ENCODE measurements at places on chromosomes 16 and 17.
A peak's percentile ranks its signal among the peaks of the same experiment; 100 is the strongest.

GRCh38 chr16:54856871-54857270, 73.8 kb upstream of the IRX5 start:
- DNase-seq = no peak

DNA sequence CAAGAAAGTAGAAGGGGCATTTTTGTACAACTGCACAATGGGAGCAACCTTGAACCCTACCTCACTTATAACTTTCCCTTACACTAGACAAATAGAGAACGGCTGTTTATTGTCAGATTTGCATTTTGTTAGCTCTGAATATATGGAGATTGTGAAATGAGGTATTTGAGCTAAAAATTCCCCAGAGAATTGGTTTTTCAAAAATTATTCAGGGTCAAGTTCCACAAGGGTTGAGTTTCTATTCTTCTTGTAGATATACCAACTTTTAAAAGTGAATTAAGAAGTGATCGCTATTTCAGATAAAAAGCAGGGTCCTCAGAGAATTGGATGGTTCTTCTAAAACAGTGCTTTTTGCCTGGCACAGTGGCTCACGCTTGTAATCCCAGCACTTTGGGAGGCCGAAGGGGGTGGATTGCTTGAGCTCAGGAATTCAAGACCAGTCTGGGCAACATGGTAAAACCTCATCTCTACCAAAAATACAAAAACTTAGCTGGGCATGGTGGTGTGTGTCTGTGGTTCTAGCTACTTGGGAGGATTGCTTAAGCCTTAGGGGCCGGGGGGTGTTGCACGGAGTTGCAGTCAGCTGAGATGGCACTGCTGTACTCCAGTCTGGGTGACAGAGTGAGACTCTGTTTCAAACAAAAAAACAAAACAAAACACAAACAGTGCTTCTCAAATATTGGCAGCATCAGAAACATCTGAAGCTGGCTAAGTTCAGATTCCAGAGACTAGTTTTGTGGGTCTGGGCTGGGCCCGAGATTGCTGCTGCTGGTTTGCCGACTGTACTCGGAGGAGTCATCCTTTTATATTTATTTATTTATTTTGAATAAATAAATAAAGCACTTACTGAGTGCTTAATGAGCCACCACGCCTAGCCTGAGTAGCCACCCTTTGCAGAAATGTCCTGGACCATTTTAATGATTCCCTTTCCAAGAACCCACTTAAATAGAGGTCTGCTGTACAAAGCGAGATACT, 50.9 kb downstream of the PECAM1 start:
- DNase-seq = no peak

- DNase-seq = no peak
These were observed 7.0 kb upstream of the CBFA2T3 start for GRCh38 chr16:88983771-88984687.

DNA sequence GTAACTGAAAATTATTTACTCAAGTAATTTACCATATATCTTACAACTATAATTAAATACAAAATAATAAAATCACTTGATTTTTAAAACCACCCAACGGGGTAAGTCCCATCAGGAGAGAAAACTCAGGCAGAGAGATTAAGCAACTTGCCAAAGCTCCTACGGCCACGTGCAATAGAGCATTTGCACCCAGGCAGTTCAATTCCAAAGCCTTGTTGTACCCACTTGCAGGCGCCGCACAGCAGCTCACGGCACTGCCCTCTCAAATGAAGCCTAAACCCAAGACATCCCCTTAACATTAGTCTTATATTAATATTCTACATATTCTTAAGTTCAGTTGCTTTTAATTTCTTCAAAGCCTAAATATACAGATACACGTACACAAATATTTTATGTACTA, 75.7 kb downstream of the SPAG9 start:
- peak; percentile 25 for DNase-seq

- DNase-seq = no peak
These were observed 1.3 kb upstream of the UBALD2 start for GRCh38 chr17:76263896-76264295.
